T-helper 17 cell (primary cell): ENCODE measurements at places on chromosomes 7 and 10.
A peak's percentile ranks its signal among the peaks of the same experiment; 100 is the strongest.

- no peak for DNase-seq
Measured at GRCh38 chr7:88806280-88807037, 10.9 kb upstream of the TEX47 start.

DNA sequence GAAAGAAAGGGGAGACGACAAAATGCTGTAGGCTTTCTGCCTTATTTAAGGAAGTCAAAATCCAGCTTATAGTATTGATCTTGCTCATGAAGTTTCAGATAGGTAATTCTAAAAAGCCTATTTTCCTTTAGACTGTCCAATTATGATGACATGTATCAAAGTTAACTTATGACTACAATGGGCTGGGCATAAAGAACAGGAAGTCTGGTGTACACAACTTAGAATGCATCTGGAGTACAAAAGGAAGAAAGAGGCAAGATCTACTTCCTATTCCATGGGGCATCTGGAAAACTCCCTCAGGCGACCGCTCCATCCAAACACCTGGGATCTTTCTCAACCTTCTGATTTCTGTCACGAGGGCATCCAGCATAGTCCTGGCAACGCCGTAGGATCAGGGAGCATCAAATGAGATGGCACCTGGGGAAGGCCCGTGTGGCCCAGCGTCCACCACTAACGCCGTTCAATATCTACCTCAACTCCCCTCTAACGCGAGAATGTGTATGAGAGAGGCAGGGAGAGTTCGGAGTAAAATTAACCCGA is 512 bp downstream of the FAM24B start:
- DNase-seq: peak; percentile 11

DNA sequence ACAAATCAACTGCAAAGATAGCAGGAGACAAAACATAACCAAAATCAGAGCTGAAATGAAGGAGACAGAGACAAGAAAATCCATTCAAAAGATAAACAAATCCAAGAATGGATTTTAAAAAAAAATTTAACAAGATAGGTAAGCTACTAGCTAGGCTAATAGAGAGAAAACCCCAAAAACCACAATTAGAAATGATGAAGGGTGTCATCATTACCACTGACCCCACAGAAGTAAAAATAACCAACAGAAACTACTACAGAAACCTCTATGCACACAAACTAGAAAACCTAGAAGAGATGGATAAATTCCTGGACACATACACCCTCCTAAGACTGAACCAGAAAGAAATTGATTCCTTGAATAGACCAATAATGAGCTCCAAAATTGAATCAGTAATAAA is 117.6 kb downstream of the DNAJC1 start:
- DNase-seq: no peak

DNA sequence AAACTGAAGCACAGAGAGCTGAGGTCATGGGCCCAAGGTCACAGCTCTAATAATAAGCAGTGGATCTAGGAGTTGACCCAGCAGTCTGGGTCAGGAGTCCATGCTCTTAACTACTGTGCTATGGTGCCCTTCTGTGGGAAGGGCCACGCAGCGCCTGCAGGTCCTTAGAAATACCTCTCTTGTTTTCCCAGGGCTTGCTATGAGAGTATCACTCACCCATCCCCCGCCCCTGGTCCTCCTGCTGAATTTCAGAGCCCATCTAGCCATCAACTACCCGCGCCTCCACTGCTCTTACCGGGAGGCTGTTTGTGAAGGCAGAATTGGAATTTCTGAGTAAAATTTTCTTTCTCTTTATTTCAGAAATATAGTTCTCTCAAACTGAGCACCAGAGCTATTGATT is 27.3 kb upstream of the CRHR2 start:
- no peak for DNase-seq

GRCh38 chr7:134552105-134552504 is 3.2 kb downstream of the AKR1B15 start:
- no peak for DNase-seq

DNA sequence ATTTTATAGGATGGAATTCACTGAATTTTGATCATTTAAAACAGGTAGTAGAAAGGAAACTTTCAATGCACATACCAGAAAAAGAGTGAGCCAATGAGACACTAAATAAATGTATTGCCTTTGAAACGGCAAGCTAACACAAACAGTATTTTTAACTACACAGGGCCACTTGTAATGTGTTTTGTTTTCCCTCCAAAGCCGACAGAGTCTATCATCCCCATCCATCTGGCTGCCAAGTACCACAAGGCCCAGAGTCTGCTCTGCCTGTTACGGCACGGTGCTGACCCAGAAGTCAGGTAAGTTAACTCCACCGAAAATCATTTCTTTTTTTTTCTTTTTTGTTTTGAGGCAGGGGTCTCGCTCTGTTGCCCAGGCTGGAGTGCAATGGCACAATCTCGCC is 1.5 kb downstream of the ANKRD61 start:
- DNase-seq: no peak

GRCh38 chr10:96835899-96836298 is 3.8 kb downstream of the LCOR start:
- no peak for DNase-seq

DNA sequence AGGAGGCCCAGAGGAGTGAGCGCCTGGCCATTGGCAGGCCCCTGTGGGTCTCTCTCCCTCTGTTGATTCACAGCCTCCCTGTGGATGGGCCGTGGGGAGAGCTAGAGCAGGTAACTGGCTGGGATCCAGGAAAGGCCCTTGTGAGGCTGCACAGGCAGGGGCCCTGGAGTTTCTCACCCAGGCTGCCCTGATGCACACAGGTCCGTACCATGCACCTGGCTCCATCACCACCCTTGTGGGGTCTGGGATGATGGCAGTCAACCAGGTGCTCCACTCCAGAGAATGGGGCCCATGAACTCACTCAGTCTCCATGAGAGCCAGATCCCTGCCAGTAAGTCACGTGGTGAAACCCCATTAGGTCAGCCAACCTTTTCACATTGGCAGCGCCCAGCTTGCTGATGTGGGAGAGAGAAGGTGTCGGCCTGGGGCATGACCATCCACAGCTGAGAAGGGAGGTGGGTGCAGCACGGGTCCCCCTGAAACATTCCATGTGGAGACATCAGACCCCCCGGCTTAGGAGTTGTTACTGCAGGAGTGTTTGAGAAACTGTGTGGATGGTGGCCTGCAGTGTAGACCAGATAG is 320.8 kb downstream of the ADARB2 start:
- DNase-seq: no peak

DNA sequence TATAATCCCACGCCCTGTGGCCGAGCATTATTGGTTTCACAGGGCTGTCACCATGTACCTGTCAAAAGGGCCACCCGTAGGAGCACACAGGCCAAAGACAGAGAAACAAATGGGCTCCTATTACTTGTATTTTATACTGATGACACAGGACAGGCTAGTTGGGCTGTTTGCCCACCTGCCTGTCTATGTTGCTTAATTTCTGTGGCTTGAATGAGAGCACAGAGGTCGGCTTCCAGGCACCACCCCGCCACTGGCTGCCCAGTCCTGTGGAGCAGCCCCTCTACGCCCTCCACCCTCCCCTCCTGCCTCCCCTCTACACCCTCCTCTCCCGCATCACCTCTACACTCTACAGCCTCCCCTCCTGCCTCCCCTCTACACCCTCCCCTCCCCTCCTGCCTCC is 652.9 kb downstream of the SDK1 start:
- no peak for DNase-seq

GRCh38 chr7:32153006-32153405 is 82.8 kb upstream of the PDE1C start:
- no peak for DNase-seq

- no peak for DNase-seq
Measured at GRCh38 chr10:8044908-8045725, 9.4 kb upstream of the GATA3 start.

GRCh38 chr7:146961617-146962016 is 845.0 kb downstream of the CNTNAP2 start:
- DNase-seq: no peak

DNA sequence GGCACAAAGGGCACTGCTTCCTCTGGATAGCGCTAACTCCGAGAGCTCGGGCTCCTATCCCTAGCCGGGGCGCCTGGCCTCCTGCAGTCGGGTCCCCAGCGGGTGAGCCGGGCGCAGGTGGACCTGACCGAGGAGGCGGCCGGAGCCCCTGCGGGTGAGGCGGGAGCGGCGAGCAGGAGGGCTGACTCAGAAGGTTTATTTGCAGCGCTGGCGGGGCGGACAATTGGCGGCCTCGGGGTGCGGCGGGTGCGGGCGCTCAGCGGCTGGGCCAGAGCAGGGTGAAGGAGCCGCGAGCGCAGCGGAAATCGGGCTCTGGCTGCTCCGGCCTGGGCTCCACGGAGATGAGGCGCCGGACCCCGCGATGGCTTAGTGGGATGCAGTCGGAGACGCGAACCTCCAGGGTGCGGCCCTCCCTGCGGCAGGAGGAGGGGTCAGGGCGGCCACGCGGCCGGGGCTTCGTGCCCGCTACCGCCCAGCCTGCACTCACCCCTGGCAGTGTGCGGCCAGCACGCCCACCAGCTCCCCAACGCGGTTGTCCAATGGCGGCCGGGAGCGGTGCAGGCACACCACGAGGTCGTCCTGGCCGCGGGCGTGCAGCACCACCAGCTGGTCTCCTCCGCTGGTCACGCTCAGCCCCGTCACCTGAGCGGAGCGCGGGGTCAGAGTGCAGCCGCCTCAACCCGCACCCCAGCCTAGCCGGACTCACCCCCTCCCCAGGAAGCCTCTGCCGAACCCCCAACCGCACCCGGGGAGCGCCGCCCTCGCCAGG is 16.1 kb downstream of the MYO1G start:
- DNase-seq: no peak

- DNase-seq: no peak
Measured at GRCh38 chr7:39624935-39625694, 1.7 kb downstream of the RALA start.

DNA sequence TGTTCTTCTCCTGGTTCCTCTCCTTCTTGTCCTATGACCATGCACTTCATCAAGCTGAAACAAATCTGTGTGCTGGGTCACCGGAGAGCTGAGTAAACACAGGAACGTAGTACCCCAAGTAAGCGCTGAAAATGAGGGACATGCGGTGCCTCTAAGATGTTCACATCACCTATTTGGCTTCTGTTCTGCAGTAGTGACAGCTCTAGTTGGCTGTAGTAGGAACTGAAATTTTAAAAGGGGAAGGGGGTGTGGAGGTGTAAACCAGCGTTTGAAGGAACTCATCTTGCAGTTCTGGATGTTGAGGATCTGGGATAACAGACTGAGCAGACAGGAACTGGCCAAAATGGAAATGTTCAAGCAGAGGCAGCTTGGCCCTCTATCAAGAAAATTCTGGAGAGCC is 85.2 kb downstream of the WNT2 start:
- DNase-seq: no peak

DNA sequence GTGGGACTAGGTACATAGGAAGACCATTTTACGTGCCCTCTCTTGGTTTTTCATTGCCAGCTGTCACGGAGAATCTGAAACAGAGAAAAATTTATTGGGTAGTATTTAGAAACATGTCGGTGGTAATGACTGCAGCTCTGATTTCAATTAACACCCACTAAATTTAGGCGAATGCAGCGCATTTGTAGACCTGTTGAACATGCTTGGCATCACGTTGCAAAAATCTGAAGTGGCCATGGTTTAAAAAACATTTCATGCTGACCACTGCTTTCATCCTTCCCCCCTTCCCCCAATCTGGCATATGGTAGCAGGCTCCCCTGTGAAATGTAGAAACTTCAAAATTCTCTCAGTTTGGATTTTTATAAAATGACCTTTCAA is 34.0 kb downstream of the LRMDA start:
- DNase-seq: no peak

DNA sequence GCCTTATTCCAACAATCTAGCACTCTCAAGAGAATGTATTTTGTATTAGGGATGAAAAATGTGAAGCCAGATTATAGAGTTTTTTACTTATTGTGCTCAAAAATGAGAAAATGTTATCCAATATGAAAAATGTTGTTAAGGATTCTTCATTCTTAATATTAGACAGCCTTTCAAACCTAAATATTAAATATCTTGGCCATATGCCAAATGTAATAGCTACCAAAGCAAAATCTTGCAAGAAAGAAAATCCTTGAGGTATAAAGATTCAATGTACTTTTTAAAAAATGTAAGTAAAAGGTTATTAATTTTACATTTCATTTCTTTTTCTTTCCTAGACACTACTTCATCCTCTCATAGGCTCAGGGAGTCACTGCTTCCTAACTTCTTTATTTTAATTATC is 33.4 kb downstream of the MET start:
- DNase-seq: no peak

DNA sequence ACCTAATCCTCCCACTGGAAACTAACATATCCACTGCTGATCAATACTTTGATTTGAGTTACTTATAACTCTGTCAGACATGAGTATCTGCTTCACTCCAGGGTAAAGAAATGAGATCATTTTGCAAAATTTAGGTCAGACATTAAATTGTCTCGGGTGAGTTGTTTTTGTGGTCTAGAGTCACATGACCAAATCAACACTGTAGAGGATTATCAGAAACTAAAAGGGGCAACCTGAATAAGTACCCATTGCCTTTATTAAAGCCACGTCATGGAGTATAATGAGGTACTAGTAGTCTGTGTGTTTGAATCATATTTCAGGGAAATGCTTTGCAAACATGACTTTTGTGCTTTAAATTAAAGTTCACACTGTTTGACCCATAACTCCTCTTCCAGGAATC is 107.7 kb upstream of the ADO start:
- no peak for DNase-seq

- no peak for DNase-seq
Measured at GRCh38 chr10:43361547-43362190, 9.8 kb upstream of the FXYD4 start.

- DNase-seq: no peak
Measured at GRCh38 chr7:1043552-1044188, 676 bp upstream of the GPR146 start.

GRCh38 chr10:80452069-80452468 is 2.0 kb upstream of the TSPAN14 start:
- no peak for DNase-seq

- no peak for DNase-seq
Measured at GRCh38 chr7:34837801-34838201, 179.8 kb downstream of the NPSR1 start.

GRCh38 chr10:86863484-86863842 is 94.0 kb downstream of the MMRN2 start:
- DNase-seq: no peak

GRCh38 chr7:44772440-44772839 is 23.8 kb downstream of the ZMIZ2 start:
- no peak for DNase-seq

DNA sequence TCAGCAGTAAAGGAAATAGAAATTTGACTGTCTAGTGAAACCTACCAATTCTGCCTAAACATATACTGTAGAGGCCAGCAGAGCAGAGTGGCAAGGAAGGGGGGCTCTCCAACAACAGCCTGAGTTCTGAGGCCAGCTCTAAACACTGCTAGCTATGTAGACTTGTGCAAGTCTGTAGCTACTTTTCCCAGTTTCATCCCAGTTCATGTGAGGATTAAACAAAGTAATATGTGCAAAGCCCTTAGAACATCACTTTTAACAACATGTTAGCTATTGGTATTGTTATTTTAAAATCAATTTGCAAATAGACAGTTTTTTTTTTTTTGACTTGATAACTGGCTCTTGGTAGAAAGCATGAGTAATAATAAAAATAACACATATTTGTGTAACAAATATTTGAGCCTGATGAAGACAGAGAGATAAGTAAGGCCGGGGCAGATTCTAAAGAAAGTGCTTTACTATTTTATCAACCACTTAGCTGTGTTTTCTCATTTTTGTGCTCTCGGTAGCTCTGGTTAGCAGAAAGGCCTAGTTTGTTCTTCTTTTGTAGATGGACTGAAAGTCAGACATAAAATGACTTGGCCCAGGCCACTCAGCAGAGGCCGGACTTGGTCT is 9.3 kb downstream of the CHST12 start:
- no peak for DNase-seq
